AG09319 (cell line): ENCODE measurements at places on chromosomes 2 and 18.

GRCh38 chr2:234425639-234426603 is 71.0 kb downstream of the ARL4C start:
- DNase-seq: no peak

DNA sequence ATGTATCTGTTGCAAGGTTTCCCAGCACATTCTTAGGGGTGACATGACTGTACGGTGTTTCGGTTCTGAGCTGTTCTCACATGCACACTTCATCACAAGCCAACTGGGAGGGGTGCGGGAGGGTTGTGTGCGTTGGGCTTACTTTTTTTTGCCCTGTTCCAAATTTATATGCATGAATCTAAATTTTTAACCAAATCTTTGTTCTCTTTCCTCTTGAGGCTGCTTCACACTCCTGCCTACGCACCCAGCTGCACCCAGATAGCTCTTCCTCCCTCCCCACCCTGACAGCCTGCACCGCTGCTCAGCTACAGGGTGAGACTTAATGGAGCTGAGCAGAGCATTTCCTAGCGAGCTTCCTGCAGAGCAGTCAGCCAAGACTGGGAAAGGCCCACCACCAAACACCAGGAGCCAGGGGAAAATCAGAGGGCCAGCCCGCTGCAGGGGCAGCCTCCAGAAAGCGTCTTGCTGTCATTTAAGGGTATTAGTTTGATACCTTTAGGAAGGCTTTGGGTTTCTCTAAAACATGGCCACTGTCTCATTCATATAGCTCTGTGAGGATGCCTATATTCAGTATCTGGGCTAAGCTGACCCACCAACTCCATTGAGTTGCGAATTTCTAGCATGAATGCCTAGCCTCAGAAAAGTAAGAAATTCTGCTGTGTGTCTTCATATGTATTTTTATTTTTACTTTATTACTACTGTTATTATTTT is 84.5 kb downstream of the POU3F3 start:
- DNase-seq: no peak

DNA sequence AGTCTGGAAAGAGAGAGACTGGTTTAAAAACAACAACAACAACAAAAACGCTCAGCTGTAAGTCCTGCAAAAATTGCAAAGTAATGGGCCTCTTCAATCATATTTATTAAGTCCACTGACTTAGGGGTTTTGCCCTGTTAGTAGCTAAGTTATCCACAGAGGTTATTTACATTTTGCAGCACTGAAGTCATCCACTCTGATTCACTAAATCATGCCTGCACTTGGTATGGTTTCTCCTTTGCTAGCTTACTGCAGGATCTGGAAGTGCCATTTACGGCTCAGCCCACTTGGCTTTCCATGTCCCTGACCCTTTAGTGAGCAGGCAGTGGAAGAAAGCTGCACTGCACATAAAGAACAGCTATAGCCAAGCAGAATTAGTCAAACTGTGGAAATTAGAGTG is 484.4 kb downstream of the NRXN1 start:
- no peak for DNase-seq

DNA sequence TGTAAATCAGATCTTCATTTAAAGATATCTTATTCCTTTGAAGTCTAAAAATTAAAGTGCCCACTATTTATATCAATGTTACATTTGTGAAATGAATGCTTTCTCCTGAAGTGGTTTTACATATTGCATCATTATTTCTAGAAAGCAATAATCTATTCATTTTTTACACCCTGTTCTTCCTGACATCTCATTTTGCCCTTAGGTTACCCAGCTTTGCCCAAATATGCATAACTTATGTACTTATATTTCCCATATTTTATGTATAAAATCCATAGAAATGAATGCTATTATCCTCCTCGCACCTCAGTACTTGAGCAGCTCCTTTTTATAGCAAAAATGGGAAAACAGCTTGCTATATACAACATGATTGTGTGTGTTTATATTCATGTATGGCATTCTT is 396.5 kb upstream of the DSEL start:
- DNase-seq: no peak

DNA sequence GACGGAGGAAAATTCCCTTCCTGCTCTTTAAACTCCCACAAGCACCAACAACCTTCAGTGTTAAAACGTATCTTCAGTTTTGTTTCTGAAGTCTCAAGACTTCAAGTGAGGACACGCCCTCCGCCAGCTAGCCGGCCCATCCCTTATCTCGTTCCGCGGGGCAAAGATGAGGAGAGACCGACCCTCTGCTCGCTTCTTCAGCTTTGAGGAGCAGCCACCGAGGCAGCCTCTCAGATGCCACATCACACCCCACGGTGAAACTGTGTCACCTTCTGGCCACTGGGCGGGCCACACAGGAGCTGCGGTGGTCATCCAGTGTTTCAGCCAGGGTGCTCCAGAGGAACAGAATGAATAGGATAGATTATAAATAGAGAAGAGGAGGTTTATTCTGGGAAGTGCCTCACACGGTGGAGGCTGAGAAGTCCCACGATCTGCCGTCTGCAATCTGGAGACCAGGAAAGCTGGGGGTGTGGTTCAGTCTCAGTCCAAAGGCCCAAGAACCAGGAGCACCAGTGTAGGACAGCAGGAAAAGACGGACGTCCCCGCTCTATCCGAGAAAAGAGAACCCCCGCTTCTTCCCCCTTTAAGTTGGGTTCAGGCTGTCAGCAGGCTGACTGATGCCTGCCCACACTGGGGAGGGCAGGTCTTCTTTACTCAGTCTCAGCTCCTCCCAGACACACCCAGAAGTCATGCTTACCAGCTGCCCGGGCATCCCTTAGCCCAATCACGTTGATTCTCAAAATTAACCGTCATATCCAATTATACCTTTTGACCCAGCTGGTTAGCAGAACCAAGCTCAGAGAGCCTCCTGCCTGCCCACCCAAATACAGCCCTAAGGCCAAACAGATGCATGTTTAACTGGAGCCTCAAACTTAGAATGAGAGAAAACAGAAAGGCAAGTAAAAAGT is 399.7 kb upstream of the ID2 start:
- DNase-seq: no peak

DNA sequence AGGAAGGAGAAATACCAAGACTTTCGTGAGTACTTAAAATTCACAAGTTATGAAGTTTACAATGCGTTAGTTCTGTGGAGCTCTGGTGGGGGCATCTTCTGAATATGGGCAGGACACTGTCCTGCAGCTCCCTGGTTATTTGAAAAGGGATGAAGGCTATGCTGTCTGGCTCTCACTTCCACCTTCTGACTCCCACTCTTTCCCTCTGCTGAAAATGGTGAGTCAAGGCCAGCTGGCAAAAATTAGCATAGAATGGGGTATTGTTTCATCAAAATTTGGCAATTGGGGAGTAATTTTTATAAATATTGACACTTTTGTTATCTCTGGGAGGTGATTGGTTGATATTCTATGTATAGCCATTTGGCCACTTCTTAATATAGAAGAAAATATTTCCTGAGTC is 177.4 kb downstream of the PARD3B start:
- no peak for DNase-seq
